ENCODE measurements at places on chromosomes 5 and 9. TPM values are rescaled to one million over a fixed set of nuclear protein-coding genes. Genes with fewer than 3 reads are reported as not detected.

SLC36A3 gene
- total RNA-seq: not detected

CDC20B gene
- total RNA-seq: 0.07 TPM

SMIM32 gene
- total RNA-seq: not detected

OLFML2A gene
- total RNA-seq: 31.4 TPM

FABP6 gene
- 0.68 TPM for total RNA-seq

PCDHB8 gene
- 0.28 TPM for total RNA-seq

SLC45A2 gene
- not detected for total RNA-seq

DEPDC1B gene
- total RNA-seq: 15.4 TPM

ACSL6 gene
- 0.10 TPM for total RNA-seq

STK32A gene
- total RNA-seq: 0.13 TPM

DPYSL3 gene
- total RNA-seq: 18.3 TPM
